ENCODE measurements at places on chromosomes 11 and 22.

GRCh38 chr11:47426062-47426956, at the start of gene PSMC3:
TSS of gene PSMC3 (minus strand) at chr11:47426439. CDS start at chr11:47426279, 160 bp downstream.
- peak; percentile 99 for DNase-seq

- DNase-seq, result no peak
Observed at GRCh38 chr11:92141159-92141558, 83.5 kb upstream of the FAT3 start.

DNA sequence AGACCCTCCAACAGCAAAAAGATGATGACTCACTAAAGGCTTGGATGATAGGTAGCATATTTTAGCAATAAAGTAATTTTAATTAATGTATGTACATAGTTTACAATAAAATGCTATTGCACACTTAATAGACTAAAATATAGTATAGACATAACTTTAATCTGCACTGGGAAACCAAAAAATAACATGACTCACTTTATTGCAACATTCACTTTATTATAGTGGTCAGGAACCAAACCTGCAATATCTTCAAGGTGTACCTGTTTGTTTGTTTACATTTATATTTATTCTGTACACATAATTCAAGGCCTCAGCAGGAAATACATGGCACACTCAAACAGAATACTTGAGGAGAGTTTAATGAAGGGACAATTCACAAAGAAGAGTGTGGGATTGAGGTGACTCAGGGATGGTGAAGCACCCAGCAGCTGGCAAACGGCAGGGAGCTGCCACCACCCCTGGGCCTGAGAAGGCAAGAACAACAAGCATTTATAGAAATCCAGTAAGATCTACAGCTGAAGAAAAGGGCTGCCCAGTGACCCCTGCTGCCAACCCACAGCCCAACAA, 51.5 kb upstream of the POU2AF2 start:
- no peak for DNase-seq

GRCh38 chr11:42816471-42816870, 495.3 kb upstream of the API5 start:
- DNase-seq, result no peak

- DNase-seq, result no peak
Observed at GRCh38 chr11:128424851-128425285, 162.5 kb downstream of the ETS1 start.

GRCh38 chr22:38230108-38230825, 28.5 kb downstream of the MAFF start:
- no peak for DNase-seq

DNA sequence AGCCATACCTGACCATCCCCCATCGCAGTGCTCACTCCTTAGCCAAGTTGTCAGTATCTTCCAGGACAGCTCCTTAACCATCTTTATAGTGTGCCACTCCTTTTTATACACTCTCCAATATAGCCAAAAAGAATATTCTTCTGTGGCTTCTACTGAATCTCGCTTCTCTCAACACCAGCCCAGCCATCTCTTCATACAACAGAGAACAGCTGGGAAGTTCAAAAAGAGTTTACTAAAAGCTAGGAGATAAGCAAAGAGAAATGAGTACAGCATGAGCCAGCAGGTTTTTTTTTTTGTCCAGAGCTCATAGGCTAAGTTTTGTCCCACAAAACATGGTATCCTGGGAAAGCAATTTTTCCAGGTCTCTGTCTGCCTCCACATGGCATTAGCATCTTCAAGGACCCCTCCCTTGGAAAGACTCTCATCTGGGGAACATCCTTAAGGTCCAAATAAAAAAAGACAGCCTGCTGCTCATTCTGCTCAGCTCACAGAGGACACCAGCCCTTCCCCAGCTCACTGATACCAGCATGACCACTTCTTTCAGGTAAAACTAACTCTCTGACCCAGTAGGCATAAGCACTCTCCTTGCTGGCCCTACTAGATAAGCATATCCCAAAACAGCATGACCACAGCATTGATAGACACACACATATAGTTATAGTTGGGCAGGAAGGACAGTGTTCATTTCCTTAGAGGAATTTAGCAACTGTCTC, 48.8 kb upstream of the YWHAH start:
- DNase-seq, result no peak

DNA sequence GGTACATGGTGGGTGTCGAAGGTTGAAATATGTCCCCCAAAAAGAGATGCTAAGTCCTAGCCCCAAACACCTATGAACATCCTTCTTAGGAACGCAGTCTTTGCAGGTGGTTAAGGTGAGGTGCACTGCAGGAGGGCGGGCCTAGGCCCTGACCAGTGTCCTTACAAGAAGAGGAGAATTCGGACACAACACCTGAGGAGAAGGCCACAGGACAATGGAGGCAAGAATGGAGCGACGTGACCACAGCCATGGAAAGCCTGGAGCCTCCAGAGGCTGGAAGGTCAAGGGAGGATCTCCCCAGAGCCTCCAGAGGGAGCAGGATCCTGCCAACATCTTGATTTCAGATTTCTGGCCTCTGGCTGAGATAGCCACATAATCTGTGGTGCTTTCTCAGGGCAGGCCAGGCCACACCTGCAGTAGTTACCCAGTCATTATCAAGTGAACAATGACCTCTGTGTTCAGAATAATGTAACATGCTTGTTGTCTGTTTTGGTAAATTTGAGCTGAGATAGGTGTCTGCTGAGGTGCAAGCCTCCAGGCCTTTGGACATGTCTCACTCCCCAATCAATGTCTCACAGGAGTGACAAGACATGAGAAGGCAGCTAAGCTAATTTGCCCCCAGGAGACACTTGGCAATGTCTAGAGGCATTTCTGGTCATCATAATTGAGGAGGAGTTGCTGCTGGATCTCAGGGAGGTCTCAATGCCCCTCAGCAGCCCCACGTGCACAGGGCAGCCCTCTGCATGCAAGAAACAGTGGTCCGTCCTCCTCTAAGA, 498.9 kb downstream of the BRD1 start:
- DNase-seq, result no peak

- DNase-seq, result peak; percentile 41
Observed at GRCh38 chr11:133947321-133947756, 9.4 kb downstream of the IGSF9B start.

GRCh38 chr11:8911029-8911823, at the start of gene AKIP1:
TSS of gene AKIP1 (plus strand) at chr11:8911189. CDS start at chr11:8911450, 261 bp downstream.
- DNase-seq, result peak; percentile 73

- DNase-seq, result no peak
Observed at GRCh38 chr11:134032501-134033091, 36.3 kb upstream of the JAM3 start.

DNA sequence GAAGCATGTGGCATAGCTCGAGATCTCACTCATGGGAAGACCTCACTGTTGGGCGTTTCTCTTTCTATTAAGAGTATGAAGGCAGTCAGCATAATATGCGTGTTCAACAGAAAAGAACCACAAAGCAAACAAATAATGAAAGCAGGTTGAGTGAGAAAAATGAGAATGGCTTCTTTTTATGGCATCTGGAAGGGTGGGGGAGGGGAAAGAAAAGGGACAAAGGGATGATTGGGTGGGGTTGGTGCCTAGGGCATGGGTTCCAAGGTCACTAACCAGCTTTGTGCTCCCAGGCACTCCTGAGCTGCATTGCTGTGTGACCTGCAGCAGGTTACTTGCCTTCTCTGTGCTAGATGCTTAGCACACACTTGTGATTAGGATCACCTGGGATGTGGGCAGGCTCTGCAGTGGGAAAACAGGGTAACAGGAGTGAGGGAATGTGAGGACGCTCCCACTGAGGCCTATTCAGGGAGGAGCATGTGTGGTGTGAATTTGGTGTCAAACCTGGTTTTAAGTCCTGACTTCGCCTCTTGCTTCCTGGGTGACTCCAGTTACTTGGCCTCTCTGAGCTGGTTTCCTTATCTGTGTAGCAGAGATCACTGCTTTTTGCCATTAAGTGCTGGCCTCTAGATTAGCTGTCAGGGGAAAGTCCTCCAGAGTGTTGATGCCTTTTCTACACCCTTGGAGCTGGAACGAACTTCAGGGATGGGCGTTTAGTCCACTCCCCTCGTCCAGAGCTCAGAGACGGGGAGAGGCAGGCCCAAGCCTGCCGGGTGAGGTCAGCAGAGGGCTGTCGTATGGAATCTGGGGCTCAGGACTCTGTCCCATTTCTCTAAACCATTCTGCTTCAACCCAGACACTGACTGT, 74.8 kb downstream of the KIAA1671 start:
- DNase-seq, result no peak

DNA sequence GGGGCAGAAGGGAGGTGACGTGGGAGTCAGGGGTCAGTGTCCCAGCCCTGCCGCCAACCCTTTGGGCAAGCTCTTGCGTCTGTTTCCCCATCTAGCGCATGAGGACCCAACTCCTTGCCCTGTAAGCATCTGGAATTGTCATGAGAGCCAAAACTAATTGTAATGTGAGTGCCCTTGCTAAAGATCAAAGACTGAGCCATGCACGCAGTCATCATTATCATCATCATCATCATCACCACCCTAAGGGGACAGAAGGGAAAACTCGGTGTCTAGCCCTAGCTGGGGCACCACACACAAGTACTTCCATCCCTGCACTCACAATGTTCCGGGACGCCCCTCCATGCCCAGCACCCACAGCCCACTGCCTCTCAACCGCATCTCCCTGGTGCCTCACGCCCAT, 2.5 kb downstream of the LIF start:
- no peak for DNase-seq

DNA sequence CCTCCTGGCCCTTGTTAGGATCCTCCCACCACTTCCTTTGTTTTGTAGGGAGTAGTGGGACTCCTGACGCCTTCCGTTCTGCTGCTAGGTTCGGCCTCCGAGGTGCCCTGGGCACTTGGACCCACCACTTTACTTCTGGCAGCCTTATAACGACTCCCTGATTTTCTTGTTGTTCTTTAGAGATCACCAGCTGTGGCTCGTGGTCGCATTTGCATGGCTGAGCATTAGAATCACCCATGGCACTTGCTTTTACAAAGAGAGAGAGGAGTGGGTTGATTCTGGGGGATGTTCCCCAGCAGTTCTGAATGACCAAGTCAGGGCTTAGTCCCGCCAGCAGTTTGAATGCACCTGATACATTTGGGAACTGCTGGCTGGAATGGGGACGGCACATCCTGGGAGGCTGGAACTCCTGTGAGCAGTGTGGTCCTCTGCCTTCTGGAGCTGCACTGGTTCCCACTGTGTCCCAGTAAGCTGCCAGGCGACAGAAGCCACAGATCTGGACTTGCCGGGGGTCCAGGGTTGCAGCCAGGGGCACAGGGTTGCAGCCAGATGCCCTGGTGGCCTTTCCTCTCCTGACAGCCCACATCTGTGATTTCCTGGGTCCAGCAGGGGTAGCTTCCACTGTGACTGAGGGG, 4.1 kb downstream of the TUB start:
- no peak for DNase-seq

GRCh38 chr22:36068776-36069344, 40.2 kb upstream of the RBFOX2 start:
- DNase-seq, result no peak

DNA sequence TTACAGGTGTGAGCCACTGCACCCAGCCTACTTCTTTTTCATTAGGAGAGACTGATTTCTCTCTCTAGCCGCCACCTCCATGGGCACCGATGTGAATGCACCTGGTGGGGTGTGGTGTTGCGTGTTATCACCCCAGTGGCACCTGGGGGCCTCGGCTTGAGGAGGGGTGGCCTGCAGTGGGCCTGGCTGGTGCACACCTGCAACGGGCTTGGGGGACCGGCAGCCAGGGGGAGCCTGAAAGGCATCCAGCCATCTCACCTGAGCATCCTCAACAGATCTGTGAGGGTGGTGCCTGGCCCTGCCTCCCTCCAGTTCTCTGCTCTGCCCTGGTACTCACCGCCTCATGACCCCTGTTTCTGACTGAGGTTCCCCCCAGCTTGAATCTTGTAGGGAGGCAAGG, 108.9 kb downstream of the ARHGAP8 start:
- no peak for DNase-seq

DNA sequence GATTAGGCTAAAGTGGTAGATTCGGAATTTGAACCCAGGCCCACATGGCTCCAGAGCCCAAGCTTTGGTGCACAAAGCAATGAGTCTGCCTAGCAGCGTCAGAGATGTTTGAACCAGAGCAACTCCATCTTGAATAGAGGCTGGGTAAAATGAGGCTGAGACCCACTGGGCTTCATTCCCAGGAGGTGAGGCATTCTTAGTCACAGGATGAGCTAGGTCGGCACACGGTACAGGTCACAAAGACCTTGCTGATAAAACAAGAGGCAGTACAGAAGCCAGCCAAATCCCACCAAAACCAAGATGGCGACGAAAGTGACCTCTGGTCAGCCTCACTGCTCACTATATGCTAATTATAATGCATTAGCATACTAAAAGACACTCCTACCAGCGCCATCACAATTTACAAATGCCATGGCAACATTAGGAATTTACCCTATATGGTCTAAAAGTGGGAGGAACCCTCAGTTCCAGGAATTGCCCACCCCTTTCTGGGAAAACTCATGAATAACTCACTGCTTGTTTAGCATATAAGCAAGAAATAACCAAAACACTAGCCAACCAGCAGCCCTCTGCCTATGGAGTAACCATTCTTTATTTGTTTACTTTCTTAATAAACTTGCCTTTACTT, 40.3 kb upstream of the DAGLA start:
- DNase-seq, result no peak

GRCh38 chr11:62547691-62548281, 1.2 kb upstream of the AHNAK start:
- DNase-seq, result no peak

DNA sequence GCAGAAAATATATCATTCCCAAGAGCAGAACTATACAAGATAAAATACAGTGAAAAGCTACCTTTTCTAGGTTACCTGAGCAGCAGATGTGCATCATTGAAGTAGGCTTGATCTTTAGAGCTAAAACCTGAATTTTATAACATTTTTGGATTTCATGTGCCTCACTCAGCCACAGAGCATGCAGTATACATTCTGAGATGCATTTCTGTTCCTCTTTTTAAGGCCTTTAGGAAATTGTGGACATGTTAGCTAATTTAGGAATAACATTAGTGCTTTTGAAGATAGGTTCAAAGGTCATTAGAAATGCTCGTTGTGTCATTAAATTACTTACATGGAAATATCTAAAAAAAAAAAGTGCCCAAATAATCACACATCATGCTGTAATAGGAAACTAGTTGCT, 230.6 kb upstream of the PDGFD start:
- no peak for DNase-seq

DNA sequence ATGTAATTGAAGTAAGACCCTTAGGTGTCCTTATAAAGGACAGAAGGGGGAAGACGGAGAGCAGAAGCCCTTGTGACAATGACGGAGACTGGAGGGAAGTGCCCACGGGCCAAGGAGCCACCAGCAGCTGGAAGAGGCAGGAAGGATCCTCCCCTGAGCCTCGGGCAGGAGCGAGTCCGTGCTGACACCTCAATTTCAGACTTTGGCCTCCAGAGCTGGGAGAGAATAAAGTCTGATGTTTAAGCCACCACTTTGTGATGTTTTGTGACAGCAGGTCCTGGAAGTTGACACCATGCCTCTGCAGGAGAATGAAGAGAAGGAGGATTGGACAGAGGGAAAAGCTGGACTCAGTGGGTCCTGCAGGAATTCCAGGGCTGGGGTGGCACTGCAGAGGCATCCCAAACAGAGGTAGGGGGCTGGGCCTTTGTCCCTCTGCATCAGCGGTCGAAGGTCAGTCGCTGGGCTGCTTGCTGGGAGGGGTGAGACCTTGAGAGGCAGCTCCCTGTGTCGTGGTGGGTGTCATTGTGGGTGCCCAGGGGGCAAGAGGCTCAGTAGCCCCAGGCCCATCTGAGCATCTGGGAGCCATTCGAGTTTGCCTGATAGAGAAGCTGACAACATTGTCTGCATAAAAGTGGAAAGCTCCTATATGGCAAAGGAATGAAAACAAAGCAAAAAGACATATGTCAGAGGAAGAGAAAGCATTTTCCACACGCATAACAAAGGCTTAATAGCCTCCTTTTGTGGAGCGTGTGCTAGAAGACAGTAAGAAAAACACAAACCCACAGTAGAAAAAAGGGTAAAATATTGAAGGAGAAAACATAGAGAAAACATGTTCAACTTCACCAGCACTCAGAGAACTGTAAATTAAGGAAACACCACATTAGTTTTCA, 68.8 kb downstream of the RTL6 start:
- DNase-seq, result no peak
